Activated CD8-positive, alpha-beta memory T cell treated with anti-CD3 and anti-CD28 coated beads, Interleukin-2, amount 50 U/mL, for 4 hours (primary cell): ENCODE measurements at places on chromosomes 1 and 21.
A peak's percentile ranks its signal among the peaks of the same experiment; 100 is the strongest.

GRCh38 chr21:29368906-29369305, 70.2 kb downstream of the BACH1 start:
- DNase-seq, result no peak

DNA sequence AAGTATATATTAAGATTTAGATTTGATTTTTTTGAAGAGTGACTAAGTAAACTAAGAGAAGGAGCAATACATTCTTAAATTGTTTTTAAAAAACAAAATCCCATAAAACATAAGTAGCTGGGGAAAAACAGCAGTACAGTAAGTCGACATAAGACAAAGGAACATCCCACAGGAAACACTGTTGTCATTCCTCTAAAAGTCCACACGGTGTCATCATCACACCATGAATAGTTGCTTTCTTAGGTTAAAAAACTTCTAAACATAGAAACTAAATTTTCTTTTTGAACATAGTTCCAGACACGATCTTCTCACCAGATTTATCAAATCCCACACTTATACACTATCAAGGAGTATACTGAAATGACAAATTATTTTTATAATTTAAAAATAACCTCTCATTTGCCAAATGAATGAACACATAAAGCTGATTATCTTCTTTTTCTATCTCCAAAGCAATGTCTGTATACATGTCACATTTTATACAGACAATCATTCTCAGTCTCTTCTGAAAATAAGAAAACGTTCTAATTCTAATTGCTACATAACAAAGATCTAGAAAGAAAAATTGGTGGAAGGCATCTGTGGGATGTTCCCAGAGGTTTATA, 15.8 kb downstream of the ODF2L start:
- no peak for DNase-seq

DNA sequence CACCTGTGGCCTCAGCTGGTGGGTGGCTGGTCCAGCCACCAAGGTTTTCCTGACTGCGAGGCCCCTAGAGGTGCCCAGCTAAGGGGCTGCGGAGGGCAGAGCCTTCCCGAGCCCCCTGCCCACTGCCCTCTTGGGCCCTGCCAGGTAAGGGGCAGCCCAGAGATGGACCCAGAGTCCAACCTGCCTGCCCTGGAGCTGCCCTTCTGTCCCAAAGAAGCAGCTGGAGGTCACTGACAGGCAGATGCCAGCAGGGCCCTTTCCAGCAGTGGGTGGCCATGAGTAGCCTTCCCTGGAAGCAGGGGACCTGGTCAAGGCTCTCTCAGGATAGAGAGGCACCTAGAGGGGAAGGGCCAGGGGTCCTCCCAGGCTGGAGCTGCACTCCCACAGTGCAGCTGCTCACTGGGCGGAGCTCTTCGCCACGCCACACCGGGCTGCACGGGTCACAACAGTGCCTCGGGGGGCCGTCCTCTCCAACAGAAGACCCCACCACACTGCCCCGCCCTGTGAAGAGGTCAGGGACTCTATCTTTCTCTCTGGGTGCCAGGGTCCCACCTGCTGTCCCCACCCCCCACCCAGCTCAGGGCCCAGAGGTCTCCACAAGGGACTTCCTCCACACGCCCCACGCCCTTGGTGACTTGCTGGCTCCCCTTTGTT, 10.9 kb upstream of the GNB1 start:
- no peak for DNase-seq

GRCh38 chr1:45353685-45354084, 13.4 kb upstream of the MUTYH start:
- no peak for DNase-seq

DNA sequence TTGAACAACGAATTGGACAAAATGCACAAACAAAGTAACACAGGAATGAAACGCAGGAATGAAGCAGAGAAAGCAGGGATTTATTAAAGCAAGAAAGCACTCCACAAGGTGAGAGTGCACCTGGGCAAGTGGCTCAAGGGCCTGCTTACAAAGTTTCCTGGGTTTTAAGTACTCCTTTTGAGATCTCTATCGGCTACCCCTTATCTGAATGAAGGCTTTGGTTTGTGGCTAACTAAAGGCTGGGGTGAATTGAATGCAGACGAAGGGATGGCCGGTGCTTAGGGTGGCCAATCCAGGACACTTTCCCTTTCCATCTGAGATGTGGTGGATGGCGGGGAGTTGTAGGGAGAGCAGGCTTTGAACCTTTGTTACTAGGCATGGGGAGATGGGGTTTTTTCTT, 151.4 kb upstream of the KIAA0040 start:
- DNase-seq, result no peak

GRCh38 chr1:86692641-86693040, 11.7 kb upstream of the SH3GLB1 start:
- no peak for DNase-seq

DNA sequence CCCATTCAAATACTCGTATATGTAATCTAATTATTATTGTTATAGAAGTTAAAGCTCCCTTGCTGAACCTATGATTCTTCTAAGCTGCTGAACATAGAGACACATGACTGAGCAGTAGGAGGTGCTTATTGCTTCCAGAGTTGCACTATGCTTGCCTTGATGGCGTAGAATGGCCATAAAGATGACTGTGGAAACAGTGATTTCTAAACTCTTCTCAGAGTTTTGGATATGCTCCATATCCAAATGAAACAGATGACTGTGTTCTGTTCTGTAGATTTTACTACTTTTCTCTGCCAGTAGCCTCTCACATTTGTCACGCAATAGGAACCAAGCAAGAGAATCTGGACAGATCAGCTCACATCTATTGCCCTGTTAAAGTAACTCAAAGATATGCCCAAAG, 88.1 kb upstream of the CACYBP start:
- DNase-seq, result no peak

DNA sequence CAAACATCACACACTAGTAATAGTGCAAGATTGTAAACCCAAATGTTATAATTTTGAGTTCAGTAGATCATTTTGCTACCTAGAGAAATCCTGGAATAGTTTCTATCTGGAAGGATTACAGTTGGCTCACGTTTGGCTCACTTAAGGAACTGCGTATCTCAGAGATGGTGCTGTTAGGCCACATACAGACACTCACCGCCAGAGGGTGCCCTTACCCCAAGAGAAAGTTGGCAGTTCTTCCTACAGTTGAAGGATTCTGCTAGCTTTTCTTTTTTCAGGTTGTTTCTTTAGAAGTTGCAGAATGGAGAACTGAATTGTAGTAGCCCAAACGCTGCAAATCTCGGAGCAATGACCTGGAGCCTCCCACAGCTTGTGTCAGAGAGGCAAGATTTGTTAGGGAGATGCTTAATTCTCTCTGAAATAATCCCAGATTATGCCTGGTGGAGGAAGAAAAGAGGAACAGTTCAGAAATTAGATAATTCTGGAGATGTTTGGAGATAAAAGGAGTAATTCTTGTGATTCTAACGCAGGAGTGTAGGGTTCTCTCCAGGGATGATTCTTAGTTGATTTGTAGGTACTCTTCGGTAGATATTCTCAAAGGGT, 87.9 kb upstream of the PAPPA2 start:
- peak; percentile 49 for DNase-seq

DNA sequence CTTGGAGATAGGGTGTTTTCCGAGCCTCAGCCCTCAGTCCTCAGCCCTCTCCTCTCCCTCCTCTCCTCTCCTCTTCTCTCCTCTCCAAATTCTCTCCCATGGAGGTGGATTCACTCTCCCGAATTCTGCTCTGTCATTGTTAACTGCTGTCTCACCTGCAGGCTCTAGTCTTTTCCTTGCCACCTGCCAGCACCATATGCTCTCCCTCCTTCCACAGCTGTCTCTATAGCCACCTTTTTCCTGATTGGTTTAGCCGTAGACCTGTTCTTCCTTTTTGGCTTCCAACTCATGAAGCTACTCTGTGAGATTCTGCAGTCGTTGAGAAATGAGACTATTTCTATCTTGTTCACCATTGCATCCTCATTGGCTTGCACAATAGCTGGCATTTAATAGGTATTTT, 19.7 kb downstream of the COG2 start:
- no peak for DNase-seq

GRCh38 chr21:35256468-35256988, 207.4 kb upstream of the RUNX1 start:
- DNase-seq, result no peak

- no peak for DNase-seq
Measured at GRCh38 chr1:208357644-208358507, 113.7 kb upstream of the PLXNA2 start.

GRCh38 chr21:39217356-39218081, 34.3 kb upstream of the PSMG1 start:
- no peak for DNase-seq

DNA sequence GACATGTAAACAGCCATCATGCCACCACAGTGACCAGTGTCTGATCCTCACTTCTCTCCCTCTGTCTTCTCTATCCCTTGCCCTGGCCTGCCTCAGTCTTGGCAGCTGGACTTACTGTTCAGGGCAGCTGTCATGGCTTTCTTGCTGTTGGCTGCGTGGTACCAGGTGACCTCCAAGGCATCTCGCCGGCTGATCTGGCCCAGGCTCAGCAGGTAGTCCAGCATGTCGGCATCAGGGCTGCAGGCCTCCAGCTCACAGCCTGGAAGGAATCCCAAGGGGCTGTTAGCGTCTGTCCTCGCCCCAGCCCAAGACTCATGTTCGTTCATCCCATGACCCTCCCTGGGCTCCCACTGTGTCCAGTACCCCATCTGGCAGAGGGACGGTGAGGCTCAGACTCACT, 3.6 kb downstream of the FAM151A start:
- DNase-seq, result no peak

GRCh38 chr1:210741564-210741963, 392.4 kb downstream of the KCNH1 start:
- DNase-seq, result no peak

DNA sequence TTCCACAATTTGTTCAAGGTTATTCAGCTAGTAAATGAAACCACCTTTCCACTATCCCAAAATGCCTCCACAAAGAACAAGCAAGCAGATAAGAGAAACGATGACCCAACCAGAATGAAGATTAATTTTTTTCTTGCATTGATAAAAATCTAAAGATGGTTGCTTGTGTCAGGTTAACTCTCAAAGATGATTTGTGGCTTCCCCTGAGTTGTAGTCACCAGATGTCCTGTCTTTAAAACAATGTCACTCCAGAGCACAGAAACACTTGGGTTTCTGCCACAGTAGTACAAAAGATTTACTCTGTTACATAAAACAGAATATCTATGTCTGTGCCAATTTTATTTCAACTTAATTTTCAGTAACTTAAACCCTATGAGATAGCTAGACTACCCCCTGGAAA, 11.4 kb upstream of the CCDC17 start:
- no peak for DNase-seq

GRCh38 chr21:26945916-26946675, 20.8 kb downstream of the ADAMTS5 start:
- no peak for DNase-seq
